ENCODE measurements at places on chromosomes 1 and 21.

DNA sequence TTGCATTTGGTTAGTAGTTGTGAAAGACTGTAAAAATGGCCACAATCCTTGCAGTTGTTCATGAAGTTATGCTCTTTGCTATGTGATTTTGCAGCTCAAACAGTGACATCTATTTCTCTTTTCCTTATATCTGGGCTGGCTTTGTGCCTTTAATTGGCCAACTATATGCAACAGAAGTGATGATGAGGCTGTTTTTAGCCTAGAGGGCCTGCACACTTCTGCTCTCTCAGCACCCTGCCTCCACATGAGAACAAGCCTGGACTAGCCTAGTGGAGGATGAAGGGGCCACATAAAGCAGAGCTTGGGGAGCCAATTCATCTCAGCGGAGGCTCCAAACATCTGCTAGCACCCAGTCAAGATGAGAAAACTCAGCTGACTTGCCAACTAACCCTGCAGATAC is 339.8 kb downstream of the OMA1 start:
- DNase-seq, result no peak

DNA sequence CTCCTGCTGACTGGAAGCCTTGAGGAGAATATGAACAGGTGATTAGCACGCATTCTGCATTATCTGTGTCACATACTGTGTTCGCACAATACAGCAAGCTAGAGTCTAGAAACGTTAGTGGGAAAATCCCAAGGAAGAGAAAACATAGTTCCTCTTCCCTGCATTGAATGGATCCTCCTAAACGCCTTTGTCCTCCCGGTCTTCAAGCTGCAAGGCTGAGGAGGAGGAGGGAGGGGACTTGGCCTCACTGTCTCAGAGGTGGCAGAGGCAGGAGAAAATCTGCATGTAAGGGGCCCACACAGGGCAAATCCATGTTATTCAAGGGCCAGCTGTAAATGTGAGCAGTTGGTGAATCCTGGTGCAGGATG is 34.4 kb downstream of the WNT9A start:
- no peak for DNase-seq

- DNase-seq, result no peak
Observed at GRCh38 chr1:2097386-2098300, 47.4 kb downstream of the PRKCZ start.

DNA sequence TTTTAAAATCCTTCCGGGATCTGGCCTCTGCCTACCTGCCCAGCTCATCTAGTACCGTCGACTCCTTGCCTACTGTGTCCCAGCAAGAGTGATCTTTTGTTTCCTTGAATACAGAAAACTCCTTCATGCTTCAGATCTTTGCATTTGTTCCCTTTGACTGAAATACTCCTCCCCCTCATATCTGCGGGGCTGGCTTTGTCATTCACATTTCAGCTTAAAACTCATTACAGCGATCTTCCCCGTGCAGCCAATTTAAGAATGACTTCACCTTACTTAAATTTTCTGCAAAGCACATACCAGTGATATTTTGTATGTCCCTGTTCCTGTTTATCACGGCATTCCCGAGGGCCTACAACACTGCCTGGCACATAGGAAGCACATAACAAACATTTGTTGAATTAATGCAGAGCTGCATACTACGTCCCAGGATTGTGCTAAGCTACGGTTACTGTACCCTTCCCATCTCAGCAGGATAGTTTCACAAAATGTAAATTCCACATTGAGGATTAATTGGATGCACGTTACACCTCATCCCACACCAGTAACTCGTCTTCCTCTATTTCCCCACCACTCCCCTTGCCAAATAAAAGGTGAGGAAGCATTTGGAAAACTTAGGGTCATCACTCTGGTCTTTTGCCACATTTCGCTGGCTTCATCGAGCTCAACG is 837 bp upstream of the DESI2 start:
- DNase-seq, result no peak

DNA sequence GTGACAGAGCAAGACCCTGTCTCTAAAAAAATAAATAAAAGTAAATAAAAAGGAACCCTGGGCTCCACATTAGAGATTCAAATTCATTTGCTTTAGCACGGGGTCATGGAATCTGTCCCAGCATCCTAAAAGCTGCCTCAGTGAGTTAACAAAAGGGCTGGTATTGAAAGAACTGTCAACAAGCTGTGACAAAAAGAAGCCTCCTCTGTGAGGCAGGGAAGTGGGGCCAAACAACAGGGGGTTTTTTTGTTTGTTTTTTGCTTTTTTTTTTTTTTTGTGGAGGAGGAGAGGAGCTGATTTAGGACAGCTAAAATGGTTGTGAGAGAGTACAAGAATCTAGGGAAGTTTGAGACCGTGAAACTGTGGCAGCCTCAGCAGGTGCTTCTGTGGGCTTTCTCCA is 115.7 kb downstream of the LIPI start:
- no peak for DNase-seq

DNA sequence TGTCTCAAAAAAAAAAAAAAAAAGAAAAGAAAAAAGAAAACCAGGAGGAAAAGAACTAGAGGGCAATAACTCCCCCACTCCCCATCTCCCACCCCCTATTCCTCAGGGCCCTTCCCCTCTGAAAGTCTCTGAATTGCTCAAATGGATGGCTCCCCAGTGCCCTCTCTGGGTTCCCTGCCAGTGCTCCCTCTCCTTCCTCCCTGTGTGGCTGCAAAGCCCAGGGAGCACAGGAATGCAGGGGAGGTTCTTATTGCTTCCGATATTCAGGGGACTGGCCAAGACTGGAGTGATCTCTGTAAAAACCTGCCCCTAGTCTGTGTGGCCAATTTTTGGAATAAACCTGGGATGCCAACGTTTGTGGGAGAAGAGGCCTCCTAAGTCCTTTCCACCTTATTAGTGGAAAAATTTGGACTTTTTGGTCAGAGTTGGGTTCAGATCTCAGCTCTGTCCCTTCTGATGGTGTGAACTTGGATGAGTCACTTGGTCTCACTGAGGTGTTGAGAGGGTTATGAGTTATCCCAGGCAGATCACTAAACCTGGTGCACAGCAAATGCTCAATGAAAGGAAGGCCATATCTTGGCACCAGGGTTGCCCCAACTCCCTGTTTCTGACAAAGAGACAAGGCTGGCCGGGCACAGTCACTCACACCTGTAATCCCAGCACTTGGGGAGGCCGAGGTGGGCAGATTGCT is 13.4 kb upstream of the ARHGEF10L start:
- DNase-seq, result no peak

Data from NCI-H1417 treated with DMSO at 0.1 percent for 48 hours (cell line).